Activated effector memory CD4-positive, alpha-beta T cell treated with Interleukin-2 at 50 U/mL for 16 hours (primary cell): ENCODE measurements at places on chromosomes 7 and 10.

DNA sequence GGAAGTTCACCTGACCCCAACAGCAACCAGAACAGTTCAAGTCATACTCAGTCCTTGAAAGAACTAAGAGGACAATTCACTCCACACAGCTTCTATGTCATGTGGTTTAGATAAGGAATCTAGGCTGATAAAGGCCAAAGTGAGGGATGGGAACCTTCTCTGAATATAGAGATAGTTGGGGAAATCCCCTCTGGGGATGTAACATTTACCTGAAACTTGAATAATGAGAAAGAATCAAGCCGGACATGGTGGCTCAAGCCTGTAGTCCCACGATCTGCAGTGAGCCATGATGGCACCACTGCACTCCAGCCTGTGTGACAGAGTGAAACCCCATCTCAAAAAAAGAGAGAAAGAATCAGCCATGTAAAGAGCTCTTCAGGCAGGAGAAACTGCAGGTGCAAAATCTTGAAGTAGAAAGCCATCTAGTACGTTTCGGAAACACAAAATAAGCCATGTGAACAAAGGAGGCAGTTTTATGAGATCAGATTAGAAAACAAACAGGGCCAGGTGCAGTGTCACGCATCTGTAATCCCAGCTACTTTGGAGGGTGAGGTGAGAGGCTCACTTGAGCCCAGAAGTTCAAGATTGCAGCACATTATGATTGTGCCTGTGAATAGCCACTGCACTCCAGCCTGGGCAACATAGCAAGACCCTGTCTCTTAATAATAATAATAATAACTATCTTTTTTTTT is 4.5 kb upstream of the DNMBP start:
- no peak for DNase-seq

DNA sequence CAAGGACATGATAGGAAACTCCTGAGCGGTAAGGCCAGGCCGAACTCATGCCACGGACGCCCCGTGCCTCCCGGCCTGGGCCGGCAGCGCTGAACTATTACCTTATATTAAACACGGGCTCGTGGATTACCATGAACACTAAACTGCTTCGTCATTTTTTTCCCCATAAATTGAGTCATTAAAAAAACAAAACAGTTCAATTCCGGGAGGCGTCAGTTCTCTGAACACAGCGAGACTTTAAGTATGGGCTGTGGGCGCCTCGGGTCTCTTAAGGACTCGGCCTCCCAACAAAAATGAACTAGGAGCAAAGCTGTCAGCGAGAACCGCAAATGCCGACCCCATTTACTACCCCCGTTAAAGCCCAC is 519 bp downstream of the PITRM1 start:
- no peak for DNase-seq

DNA sequence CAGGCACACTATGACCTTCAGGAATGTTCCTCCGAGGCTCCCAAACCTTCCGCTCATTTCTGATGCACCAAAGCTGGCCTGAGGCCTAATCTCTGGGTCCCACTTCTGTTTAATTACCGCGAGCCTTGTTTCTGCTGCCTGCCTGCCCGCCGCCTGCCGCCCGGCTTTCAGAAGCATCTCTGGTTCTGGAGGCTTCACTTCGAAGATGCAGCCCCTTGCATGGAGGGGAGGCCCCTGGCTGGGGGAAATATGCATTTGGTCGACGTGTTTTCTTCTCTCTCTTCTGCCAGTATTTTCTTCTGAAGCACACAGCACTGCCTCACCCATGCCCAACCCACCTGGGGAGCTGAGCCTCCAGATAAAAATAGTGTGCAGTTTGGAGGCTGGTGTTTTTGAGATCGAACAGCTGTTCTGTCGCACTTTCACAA is 166.9 kb downstream of the PAXIP1 start:
- no peak for DNase-seq

DNA sequence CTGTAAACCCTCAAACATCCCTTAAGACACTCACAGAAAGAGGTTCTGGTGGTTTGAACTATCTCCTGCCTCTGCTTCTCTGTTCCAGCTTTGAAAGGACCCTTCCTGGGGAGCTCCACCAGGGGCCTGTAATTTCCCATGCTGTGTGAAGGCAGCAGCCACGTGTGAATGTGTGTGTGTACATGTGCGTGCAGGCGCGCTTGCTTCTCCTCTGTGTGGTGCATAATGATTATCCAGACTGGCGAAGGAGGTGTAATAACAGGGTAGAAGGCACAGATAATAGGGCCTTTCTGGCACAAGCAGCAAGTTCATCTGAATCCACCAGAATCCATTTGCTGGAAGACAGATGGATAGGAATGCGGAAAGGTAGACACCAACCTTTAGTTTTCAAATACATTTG is 466.5 kb downstream of the GRID1 start:
- DNase-seq, result no peak

DNA sequence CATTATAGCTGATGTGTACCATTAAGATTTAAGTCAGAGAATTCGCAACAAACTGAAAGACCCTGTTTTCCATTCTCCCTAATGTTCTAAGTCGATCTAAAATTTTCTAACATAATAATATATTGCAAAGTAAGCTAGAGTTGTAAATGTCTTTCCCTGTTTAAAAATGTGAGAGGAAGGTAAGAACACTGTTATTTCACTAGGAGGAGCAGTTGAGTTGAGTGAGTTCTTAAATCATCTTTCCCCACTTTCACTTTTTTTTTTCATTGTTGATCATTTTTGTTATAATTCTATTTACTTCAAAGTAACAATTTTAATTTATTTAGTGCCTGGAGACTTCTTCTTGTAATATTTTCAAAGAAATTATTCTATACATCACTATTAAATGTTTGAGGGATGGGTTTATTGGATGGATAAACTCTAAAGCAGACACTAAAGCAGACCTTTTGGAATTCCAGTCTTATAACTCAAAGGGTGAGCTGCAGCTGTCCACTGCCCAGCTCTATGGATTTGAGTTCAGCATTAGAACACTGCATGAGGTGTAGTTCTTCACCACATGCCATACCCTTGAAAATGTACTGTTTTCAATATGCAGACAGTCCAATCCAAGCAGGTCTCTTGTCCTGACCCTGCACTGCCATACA is 181.3 kb upstream of the FZD1 start:
- DNase-seq, result no peak

- no peak for DNase-seq
These were observed 39.3 kb downstream of the C1GALT1 start for GRCh38 chr7:7221599-7222038.

GRCh38 chr10:63470928-63471327 is 5.2 kb upstream of the JMJD1C start:
- no peak for DNase-seq

- no peak for DNase-seq
These were observed 10.2 kb downstream of the PKD2L1 start for GRCh38 chr10:100319707-100320402.

GRCh38 chr10:122140461-122140902 is 130.6 kb upstream of the BTBD16 start:
- no peak for DNase-seq

- DNase-seq, result no peak
These were observed 10.5 kb upstream of the EZH2 start for GRCh38 chr7:148894591-148894990.

DNA sequence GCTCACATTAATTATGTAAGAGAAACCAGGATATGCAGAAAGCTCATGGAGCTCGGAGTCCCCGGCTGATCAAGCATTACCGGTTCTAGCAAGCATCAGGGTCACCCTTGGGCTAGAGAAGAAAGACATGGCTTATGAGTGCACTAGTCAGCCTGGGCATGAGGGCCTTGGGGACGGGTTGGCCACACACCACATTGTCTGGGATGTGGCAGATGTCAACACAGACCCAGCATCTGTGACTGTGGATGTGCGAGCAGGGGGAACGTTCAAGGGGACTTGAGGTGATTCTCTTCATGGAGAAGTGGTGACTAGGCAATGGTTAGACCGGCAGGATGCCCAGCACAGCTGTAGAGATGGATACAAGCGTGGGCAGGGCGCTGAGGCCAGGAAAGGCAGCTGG is 13.7 kb downstream of the ZMIZ2 start:
- no peak for DNase-seq

DNA sequence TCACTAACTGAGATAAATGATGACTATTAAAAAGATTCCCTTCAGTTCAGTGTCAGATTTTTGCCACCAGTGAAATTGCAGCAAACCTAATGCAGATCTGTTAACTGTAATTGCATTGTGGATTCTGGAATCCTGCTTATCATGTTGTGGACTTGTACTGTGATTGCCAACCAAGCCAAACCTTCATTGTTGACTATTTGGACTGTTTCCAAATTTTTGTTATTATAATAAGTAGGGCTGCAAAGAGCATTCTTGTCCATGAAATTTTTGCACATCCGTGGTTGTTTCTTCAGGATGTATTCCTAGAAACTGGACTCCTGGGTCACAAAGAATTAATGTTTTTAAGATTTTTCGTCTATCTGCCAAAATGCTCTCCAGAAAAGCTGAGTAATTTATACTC is 281.6 kb upstream of the ZMIZ1 start:
- no peak for DNase-seq

- DNase-seq, result no peak
These were observed 11.0 kb downstream of the RRP12 start for GRCh38 chr10:97390091-97390490.

GRCh38 chr7:25889765-25890164 is 262.2 kb upstream of the NFE2L3 start:
- no peak for DNase-seq

DNA sequence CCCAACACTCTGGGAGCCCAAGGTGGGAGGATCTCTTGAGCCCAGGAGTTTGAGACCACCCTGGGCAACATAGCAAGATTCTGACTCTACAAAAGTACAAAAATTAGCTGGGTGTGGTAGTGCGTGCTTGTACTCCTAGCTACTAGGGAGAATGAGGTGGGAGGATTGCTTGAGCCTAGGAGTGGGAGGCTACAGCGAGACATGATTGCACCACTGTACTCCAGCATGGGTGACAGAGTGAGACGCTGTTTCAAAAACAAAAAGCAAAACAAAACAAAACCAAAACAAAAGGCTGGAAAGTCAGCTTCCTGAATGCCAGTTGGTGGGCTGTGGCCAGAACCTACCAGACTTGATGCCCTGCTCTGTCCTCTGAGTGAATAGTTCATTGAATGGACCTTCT is 242.8 kb downstream of the PHTF2 start:
- DNase-seq, result no peak

DNA sequence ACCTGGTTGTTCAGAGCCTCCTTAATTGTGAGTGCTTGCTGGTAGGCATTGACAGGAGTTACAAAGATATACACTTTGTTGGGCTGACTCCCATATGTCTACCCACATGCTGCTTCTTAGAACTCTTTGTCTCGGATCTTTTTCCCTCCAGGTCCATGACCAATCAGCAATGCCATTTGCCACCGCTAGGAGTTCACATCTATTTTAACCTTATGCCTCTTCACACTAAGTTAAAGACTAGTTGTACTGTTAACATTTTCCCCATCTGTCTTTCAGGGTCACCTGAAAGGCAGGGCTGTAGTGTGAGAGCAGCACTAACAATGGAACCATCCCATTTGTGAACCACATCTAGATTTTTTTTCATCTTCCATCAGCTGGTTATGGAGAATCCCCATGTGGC is 226.7 kb upstream of the NPY start:
- DNase-seq, result no peak

DNA sequence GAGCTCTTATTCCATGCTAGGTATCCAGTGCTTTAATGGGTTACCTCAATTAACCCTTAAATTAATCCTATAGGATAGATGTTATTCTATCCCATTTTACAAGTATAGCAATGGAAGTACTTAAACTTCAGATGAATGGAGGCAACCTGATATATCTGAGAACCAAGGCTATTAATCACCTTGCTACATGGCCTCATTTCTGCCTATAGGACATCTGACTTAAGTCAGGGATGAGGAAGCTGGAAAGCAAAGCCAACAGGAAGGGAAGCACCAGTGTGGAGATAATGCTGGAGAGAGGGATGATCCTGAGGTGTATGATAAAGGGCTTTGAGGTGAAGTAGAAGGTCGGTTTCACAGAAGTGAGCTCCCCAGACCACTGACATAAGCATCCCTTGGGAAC is 132.3 kb downstream of the CHN2 start:
- no peak for DNase-seq

DNA sequence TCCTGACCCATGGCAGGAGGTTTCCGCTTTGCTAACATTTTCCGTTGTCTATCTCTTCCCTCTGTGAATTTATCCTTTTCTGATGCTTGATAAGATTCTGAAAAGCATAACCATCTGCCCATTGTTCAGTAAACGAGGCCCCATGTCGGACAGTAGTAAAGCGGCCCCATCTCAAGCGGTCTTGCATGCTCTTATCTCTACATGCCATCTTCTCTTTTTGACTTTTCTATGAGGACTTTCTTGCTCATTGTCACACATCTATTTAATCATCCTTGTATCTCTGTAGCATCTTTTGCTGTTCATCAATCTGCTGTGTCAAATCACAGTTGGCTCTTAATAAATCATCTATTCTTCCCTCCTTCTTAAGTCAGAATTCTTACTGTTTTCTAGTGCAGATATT is 37.6 kb downstream of the ZNF248 start:
- no peak for DNase-seq

GRCh38 chr10:90130321-90131086 is 429.1 kb downstream of the KIF20B start:
- no peak for DNase-seq

DNA sequence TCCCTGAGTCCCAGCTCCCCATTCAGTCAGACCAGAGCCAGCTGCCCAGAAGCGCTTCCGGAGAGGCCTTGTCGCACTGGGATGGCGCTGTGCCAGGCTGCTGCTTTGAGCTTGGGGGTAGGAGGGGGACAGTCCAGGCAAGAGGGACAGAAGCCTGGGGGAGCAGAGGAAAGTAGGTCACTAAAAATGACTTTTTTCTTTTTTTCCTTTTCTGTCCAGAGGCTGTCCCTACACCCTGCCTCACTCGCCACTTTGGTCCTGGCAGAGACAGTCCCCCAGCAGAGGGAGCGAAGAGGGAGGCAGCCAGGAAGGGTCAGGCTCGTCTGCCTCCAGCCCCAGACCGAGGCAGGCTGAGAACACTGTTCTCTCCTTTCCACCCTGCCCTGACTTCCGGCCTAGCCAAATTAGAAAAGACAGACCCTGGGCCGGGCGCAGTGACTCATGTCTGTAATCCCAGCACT is 15.8 kb upstream of the TRIM8 start:
- DNase-seq, result no peak

DNA sequence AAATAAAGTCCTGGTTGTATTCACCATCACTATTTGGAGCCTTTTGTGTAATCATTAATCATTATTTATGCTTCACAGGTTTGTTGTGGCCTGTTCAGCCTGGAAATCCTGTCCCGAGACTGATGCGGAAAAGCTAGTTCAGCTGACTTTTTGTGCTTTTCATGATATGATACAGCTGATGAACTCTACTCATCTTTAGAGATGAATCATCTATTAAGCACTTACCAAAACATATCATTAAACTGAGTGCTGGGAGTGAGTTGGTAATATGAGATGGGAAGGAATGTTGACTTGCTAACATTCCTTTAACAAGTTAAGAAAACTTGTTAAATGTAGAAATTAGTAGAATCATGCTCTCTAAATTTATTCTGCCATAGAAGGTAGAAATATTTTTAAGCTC is 53.0 kb downstream of the CROT start:
- no peak for DNase-seq

GRCh38 chr10:84076047-84076388 is 63.3 kb upstream of the GHITM start:
- no peak for DNase-seq

- no peak for DNase-seq
These were observed 3.1 kb upstream of the ABCA13 start for GRCh38 chr7:48168159-48168558.

GRCh38 chr10:23065181-23065948 is 30.0 kb upstream of the MSRB2 start:
- DNase-seq, result no peak
